ENCODE measurements at places on chromosomes 13 and 19.

DNA sequence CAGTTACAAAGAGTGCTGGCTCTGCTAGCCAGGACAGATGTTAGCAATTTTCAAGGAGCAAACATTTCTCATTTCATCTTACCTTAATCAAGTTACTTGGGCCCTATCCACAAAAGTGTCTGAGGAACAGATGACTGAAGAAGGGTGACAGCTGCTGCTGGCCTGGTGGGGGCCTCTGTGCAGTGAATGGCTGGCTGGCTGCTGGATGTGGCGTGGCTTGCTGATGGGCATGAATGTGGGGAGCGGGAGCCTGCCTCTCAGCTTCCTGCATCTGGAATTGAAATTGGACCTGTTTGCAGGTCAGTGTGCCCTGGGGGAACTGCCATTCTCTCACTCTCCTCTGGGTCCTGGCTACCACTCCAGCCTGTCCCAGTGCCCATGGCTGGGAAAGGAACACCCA, 94.7 kb downstream of the RGCC start:
- DNase-seq = no peak

DNA sequence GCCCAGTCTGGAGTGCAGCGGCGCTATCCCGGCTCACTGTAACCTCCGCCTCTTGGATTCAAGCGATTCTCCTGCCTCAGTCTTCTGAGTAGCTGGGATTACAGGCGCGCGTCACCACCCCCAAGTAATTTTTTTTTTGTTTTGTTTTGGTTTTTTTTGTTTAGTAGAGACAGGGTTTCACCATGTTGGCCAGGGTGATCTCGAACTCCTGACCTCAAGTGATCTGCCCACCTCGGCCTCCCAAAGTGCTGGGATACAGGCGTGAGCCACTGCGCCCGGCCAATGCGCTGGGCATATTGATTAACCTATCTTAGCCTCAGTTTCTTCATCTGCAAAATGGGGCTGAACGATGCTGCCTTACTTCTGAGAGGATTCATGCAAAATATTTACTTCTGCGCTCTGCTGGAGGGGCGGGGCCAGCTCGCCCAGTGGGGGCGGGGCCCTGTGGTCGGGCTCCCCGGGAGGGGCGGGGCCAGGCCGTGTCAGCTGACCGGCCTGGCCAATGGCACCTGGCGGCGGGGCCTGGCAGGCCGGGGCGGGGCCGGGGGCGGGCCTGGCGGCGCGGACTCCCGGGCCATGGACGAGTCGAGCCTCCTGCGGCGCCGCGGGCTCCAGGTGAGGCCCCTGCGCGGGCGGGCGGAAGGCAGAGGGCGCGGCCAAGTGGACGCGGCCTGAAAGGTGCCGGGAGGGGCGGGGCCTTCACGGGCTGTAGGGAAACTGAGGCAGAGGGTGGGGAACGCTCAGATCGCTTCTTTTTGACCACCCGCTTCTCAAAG, at the start of gene MAST3:
Gene MAST3, plus strand, starts transcription at position 562 of the 776 bp plus-strand sequence. Its CDS starts 15 bp downstream, at position 577.
- DNase-seq = peak; percentile 72

GRCh38 chr19:46431824-46432223, 3.1 kb upstream of the PNMA8C start:
- DNase-seq = no peak

GRCh38 chr13:93789058-93789457, 562.5 kb downstream of the GPC6 start:
- no peak for DNase-seq

DNA sequence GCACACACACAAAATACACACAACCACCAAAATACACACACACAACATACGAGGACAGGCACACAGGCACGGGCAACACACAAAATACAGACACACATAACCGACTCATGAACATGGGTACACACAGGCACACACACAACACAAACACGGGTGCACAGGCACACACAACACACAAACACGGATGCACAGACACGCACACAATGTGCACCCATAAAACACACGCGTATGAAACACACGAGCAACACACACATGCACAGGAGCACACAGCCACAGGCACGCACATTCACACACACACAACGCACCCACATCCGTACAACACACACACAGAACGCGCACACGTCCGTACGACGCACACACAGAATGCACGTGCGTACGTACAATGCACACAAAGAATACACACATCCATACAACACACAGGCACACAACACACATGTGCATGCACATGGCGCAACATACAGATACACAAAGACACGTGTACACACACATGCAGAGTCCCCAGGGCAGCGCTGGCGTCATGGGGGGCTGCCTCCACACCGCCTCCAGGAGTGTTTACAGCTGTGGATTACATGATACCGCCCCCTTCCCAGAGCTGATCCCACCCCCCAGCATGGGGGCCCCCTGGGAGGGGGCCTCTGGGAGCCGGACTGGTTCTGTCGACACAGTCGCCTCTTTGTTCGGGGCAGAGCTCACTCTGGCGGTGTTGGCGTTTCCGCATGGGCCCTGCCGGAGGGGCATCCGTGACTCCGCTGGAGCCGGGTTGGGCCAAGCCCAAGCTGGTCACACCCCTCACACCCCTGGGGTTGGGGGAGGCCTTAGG, 2.9 kb downstream of the SBNO2 start:
- DNase-seq = no peak

GRCh38 chr13:40668335-40668734, 1.9 kb upstream of the FOXO1 start:
- DNase-seq = peak; percentile 26

- no peak for DNase-seq
Observed at GRCh38 chr13:22505489-22505888, 675.3 kb upstream of the SGCG start.

GRCh38 chr13:108281901-108282300, 12.4 kb downstream of the TNFSF13B start:
- no peak for DNase-seq

- no peak for DNase-seq
Observed at GRCh38 chr19:56258272-56258671, 14.3 kb upstream of the EDDM13 start.

- DNase-seq = no peak
Observed at GRCh38 chr13:21987793-21988192, 316.9 kb downstream of the FGF9 start.

Data from stimulated activated CD8-positive, alpha-beta memory T cell treated with anti-CD3 and anti-CD28 coated beads, Interleukin-7, amount 100 ng/mL, for 4 hours (primary cell).